CD4-positive, alpha-beta T cell treated with Interleukin-15 for 4 hours (primary cell): ENCODE measurements at places on chromosomes 7 and 10.

DNA sequence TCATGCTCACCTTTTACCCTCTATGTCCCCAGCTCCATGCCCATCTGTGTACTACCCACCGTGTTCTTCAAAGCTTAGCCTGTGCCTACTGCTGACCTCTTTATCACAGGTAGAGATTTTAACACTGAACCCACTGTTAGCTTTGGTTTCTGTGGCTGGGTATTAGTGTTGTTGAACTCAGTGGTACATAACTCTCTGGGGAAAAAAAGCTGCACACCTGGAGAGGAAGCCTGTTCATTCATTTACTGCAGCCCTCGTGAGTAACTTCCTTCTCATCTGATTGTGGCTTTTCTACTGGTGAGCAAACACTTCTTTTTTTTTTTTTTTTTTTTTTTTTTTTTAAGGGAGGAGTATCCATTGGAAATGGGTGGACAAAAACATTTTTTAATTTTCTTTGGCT, 326.3 kb downstream of the CCSER2 start:
- DNase-seq, result no peak

GRCh38 chr7:6395898-6396595, 51.7 kb downstream of the DAGLB start:
- no peak for DNase-seq

- no peak for DNase-seq
These were observed 110.7 kb downstream of the ICA1 start for GRCh38 chr7:8151161-8151725.

- DNase-seq, result no peak
These were observed 459 bp downstream of the CYCS start for GRCh38 chr7:25124465-25125136.

DNA sequence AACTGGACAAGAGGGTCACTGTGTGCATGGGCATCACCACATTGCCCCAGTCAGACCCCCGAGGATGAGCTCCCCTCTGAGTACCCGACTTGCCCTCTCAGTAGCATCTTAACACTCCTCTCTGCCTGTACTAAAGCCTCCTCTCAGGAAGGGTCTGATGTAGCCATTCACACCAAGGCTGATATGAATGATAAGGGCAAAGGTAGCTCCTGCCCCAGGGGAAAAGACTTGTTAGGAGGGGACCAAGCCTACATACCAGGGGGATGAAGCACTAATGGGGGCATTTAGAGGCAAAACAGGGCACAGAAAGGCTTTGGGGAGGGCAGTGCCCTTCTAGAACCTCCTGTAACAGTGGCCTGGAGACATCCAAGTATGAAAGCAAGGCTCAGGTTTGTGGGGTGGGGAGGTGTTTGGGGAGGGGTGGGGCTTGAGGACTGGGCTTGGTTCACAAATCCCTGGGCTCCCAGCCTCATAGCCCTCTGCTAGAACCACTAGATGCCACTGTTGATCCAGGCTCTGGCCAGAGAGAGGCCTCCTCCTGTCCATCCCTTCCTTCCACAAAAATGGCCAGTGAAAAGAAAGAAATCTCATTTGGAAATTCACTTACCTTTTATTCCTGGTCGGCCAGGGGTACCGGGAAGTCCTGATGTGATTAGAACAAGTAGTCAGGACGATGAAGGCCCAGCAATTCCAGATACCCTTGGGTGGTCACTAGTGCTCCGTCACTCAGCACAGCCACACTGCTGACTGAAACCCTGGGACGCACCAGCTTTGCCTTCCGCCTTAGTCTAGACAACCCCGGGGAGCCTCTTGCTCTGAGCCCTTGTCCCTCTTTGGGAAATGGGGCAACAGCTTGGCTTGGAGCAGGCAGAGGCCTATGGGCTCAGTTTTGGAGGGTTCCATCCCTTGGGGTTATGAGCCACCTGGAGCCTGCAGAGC, 40.3 kb downstream of the COL17A1 start:
- peak; percentile 10 for DNase-seq

GRCh38 chr7:80644054-80644453, 5.6 kb downstream of the CD36 start:
- DNase-seq, result no peak

DNA sequence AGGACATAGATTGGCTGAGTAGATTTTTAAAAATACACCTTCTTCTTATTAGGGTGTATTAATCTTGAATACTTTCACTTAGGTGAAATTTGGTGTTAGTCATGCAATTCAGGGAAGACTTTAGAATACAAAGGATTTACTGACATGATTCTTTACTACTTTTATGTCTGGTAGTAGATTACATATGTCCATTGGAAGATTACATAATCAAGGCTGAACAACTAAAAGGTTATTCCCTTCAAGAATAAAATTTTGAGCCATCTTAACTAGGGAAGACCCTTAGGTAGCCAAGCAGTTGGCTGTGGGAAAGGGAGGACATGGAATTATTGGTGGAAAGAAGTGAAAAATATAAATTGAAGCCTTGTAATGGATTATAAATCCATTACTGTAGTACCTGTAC, 165.0 kb downstream of the ITGB1 start:
- no peak for DNase-seq

DNA sequence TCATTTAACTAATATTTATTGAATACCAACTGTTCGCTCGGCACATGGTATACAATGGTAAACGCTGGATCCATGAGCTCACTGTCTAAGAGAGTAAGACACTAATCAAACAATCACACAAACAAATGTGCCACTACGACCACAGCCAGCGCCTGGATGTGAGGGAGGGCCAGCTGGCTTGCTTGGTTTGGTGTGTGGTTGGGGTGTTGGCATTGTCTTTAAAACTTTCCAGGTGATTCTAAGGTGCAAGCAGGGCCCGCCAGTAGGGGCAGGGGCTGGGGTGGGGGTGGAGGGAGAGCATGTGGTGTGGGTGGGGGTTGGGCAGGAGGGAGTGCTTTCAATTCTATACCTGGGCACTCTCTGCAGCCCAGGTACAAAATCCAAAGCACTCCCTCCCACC, 31.6 kb downstream of the ADRA2A start:
- no peak for DNase-seq

- peak; percentile 68 for DNase-seq
These were observed 3.7 kb downstream of the NRP1 start for GRCh38 chr10:33330543-33331378.

DNA sequence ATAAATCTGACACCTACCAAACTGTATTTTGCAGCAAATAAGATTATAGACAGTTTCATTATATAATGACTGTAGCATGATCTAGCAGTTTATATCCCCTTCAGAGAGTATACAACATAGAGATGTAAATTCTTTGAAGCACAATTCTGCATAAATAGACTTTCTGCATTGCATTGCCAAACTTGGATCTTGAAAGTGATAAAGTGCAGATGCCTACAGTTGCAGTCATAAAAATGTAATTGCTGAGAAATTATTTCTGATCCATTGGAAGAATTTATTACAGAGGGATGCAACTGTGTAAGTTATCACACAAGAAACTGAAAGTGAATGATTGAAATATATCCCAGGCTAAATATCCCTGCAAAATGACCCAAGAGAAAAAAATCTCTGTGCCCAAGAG, 65.1 kb downstream of the CTNNA3 start:
- DNase-seq, result no peak

- DNase-seq, result no peak
These were observed 202.7 kb downstream of the EBF3 start for GRCh38 chr10:129761197-129761972.

DNA sequence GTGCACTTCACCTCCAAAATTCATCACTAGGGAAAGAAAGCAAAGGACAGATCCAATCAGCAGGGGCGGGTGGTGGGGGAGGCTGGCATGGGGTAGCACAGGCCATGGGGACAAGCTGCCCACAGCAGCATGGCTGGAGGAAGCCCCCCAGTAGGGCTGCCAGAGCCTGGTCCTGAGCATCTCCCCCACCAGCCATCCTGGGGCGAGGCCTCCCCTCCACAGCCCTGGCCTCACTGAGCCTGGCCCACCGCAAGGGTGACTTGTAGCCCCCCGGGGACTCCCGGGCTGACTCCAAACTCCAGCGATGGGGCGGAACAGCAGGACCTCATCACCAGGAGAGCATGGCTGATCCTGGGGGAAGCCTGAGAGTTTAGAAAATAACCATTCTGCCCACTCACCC, 92.4 kb upstream of the TCERG1L start:
- no peak for DNase-seq

DNA sequence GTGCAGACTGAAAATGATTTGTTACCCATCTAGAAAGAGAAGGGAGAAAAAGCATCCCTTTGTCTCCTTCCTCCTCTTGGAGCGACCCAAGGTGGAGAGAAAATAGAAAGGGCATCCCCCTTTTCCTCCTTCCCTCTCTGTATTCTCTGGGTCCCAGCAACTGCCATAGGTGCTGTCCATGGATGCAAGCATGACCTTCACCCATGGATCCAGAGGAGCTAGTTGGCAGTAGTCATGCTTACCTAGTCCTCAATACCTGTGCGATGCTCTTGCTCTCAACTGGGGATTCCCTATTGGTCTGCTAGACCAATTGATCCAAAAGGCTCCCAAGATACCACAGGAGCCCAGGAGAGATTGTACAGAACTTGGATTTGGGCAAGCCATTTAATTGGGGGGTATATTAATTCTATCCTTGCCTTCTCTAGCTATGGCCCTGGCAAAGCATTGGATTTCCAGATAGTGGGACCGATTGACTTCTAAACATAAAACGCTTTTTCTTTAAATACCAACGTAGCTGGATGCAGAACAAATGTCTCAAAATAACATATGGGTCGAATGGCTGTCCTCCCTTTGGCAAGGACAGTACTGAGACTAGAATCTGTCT, 547.8 kb upstream of the IGFBP3 start:
- no peak for DNase-seq

- DNase-seq, result no peak
These were observed 16.7 kb upstream of the LIPK start for GRCh38 chr10:88689366-88689765.

DNA sequence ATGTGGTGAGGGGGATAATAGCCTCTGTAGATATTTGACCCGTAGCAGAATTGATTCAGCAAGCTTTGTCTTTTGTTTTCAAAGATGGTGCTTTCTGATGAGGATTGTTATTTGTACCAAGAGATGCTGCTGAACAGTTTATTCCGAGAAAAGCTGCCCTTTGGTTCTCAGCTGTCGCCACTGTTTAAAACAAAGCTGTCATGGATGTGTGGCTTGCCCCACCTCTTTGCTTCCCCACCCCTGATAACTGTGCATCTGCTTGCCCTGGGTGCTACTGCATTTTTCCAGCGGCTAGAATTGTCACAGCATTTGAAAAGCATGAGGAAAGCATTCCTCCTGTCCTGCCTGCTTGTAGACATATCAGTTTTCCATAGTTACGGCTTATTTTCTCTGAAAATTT, 226.9 kb upstream of the CSTF2T start:
- no peak for DNase-seq

GRCh38 chr10:29522061-29522855, 112.5 kb downstream of the SVIL start:
- no peak for DNase-seq

GRCh38 chr10:126519185-126519584, 130.9 kb upstream of the ADAM12 start:
- no peak for DNase-seq

DNA sequence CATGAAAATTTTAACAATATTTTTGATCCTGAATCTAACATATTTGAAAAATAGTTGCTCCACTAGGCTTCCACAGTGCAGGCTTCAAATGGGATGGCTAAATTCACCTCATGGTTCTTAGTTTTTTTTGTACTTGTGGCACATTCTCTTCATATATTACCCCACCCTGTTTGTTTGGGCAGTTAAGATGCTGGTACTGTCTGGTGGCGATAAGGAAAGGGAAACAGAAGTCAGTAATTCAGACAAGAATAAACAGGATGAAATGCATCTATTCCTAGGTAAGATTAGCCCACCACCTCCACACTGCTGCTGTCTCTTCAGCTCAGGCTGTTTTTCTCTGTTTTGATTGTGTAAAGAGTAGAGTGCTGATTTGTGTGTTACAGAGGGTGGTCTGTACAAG, 44.2 kb downstream of the GLRX3 start:
- no peak for DNase-seq

GRCh38 chr7:31986878-31987518, 83.2 kb downstream of the PDE1C start:
- no peak for DNase-seq

GRCh38 chr10:109922976-109923921, at the start of gene XPNPEP1:
XPNPEP1 (minus strand) TSS chr10:109923511; CDS start chr10:109923433, 78 bp downstream.
- peak; percentile 81 for DNase-seq

GRCh38 chr10:80259405-80259871, 30.0 kb downstream of the MAT1A start:
- no peak for DNase-seq

- DNase-seq, result peak; percentile 38
These were observed 193.8 kb upstream of the CCDC6 start for GRCh38 chr10:60099998-60100747.

DNA sequence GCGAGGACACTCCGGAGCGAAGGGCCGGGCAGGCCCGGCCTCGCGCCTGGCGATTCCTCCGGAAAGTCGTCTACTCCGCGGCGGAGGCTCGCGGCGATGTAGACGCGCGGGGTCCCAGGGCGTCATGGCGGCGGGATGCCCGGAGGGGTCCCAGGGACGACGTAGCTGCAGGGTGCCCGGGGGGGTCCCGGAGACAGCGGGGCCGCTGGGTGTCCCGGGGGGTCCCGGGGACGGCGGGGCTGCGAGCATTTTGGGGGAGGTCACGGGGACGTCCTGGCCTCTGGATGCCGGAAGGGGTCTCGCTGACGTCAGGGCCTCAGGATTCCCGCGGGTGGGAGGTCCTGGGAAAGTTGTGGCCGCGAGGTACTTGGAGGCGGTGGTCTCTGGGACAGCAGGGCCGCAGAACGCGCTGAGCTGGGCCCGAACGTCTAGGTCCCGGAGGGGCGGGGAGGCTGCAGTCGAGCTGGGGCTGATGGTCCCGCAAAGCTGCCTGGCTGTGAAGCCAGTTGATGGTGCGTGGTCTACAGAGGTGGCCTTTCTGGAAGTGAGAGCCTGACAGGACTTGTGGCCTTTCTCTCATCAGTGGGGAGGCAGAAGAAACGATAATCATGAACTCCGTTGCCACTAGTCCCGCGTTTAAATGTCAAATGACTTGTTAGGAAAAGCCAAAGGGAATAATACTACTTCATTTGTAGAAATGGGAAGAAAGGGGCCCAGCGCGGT, 637 bp downstream of the HSPA14 start:
- no peak for DNase-seq

DNA sequence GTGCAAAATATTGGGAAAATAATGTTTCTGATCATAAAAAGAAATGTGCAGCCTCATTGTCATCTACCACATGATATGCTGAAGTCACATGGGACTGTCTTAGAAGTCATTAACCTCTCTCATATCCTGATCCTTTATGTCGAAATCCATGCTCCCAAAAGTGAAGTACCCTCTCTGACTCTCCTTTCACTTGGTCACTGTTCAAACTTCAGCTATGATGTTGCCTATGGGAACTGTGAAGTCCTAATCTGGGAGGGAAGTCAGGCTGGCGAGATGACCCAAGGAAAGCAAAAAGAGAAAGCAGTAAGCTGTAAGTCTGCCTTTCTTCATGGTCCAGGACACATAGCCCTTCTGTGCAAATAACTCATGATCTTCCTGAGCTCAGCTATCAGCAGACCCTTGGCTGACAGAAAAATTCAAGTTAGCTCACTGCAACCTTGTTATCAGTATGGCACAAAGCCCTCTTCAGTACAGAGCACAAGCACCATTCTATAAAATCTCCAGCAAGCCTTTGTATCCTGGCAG, 29.5 kb downstream of the WASL start:
- DNase-seq, result no peak
